ENCODE measurements at places on chromosomes 7 and 10. TPM values are rescaled to one million over a fixed set of nuclear protein-coding genes. Genes with fewer than 3 reads are reported as not detected.

GNGT1 gene
- total RNA-seq, result not detected

NOD1 gene
- 5.9 TPM for total RNA-seq

DNA sequence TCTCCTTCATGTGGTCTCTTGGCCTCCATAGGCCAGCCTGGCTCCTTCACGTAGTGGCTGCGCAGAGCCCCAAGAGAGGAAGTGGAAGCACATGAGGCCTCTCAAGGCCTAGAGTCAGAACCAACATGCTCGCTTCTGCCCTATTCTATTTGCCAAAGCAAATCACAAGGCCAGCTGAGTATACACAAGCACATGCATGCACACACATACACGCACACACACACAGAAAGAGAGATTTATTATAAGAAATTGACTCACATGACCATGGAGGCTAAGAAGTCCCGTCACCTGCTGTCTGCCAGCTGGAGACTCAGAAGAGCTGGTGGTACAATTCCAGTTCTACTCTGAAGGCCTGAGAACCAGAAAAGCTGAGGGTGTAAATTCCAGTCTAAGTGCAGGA is 64.3 kb upstream of the NRP1 start:
- DNase-seq, result no peak

GRCh38 chr7:47561715-47562446 is 20.0 kb downstream of the TNS3 start:
- no peak for DNase-seq

DNA sequence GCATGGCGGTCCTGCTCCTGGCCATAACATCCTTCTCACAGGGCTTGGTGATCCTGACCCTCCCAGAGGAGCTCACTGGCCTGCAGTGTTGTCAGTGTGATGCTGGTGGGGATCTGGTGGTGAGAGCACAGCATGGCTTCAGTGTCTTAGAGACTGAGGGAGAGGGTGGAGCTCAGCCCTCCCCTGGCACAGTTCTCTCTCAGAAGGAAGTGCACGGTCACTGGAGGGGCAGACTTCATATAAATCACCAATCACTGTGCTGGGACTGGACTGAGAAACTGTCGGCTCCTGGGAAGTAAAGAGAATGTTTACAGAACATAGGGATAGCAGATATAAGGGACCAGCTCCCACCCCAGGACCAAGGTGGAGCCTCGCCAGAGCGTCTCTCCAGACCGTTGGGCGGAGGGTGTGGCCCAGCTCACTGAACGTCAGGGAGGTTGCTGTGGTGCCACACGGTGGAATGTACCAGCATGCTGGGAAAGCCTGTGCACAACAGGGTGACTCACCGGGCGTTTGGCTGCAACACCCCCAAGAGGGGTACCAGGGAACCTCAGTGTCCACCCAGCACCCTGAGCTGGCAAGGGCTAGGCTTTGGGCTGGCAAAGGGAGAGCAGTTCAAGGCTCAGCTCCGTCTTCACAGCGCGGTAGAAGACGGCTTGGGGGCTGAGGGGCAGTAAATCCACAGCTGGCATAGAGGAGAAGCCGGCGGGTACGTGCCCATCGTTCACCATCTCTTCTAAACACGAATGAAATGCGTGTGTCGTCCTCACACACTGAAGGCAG is 8.8 kb upstream of the GET4 start:
- peak; percentile 76 for DNase-seq

GRCh38 chr7:133082390-133082766 is 488 bp upstream of the CHCHD3 start:
- DNase-seq, result no peak

- no peak for DNase-seq
Measured at GRCh38 chr10:88652616-88653015, 11.6 kb upstream of the LIPF start.

Data from foreskin keratinocyte (primary cell).